Right lobe of liver (tissue), 6 donors: ENCODE measurements at places on chromosomes 13 and 19.

DNA sequence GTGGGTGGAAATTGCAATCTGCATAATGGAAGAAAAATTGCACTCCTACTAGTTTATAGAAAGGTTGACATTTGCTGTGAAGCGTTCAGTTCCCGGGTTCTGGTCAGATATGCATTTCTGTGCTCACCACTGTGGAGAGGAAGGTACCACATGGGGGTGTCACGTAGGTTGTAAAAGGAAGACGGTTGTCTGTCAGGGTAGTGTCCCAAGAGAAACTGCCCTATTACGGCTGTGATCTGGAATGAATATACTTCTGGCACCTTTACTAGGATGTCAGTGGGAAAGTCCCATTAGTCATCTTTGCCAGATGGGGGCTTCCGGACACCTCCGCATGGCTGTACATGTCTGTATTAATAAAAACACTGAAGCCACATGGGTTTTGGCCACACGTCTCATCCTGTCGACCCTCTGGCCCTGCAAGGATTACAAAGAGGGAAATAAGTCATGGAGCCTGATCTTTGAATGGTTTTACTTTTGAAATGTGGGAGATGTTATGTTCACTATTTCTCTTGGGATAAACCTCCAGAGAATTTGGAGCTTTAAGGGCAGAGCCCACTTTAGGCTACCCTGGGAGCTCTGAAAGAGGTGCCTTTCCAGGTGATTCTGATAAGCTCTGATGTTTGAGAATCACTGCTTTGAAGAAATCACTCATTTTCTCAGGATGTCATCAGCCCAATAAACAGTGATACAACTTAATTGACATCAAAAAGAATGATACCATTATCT lies 133.9 kb downstream of the AKAP11 start:
- no peak for DNase-seq

DNA sequence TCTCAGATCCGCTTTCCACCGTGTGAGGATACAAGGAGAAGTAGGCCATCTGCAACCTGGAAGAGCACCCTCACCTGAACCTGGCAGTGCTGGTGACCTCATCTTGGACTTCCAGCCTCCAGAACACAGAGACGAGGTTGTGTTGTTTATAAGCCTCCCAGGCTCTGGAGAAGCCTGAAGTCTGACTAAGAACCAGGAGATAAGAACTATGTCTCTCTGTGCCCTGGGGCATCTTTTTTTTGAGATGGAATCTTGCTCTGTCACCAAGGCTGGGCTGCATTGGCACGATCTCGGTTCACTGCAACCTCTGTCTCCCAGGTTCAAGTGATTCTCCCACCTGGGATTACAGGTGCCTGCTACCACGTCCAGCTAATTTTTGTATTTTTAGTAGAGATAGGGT lies 14.5 kb downstream of the FCGBP start:
- no peak for DNase-seq

GRCh38 chr13:102291587-102292218 lies 110.1 kb downstream of the FGF14 start:
- peak; percentile 63 for DNase-seq

GRCh38 chr19:28492621-28493020 lies 720.3 kb downstream of the UQCRFS1 start:
- DNase-seq: no peak

DNA sequence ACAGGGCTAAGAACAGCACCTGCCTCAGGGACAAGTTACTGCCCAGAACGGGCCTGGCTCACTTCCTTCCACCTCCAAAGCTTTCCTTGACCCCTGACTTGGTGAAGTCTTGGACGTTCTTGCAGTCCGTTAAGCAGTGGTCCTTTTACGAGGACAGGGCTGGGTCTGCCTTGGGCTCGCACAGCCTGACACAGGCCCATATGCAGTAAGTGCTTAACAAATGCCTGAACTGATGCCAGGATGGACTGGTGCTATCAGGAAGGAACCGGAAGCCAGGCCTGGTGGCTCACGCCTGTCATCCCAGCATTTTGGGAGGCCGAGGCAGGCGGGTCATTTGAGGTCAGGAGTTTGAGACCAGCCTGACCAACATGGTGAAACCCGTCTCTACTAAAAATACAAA lies 1.8 kb upstream of the PLK5 start:
- DNase-seq: no peak

DNA sequence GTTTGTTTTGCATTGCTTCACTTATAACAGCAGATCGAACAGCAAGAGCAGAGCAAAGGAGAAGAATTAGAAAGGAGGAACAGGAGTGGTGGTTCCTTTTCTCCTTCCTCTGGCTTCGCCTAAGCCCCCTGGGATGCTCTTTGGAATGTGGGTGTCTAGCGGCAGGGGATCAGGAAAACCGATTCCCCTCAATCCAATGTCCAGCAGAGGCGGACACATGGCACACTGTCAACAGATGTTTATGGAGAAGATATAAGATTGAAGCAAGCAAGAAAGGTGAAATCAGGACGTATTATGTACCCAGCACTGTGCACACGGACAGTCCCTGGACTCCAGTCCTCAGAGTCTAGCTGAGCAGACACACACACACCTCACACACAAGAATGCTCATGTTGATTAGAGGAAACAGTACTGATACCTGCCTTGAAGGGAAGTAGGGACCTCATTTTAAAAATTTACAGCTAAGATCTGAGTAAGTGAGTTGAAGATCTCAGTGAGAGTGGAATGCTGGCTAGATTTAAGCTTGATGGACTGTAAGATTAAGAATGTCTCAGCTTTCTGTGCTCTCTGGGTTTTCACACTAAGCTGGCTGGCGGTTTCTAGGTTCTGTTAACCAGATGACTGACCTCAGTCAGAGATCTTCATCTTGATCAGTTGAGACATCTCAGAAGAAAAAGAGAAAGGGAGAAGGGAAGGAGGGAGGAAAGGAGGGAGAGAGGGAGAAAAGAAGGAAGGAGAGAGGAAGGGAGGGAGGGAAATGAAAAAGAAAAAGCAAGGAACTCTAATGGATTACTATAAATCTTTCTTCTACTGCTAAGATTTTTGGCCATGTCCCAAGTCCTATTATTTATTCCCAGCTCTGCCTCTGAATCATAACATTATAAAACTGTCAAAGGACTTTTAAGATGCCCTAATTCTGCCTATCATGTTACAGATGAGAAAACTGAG lies 44.8 kb downstream of the FLT1 start:
- no peak for DNase-seq

DNA sequence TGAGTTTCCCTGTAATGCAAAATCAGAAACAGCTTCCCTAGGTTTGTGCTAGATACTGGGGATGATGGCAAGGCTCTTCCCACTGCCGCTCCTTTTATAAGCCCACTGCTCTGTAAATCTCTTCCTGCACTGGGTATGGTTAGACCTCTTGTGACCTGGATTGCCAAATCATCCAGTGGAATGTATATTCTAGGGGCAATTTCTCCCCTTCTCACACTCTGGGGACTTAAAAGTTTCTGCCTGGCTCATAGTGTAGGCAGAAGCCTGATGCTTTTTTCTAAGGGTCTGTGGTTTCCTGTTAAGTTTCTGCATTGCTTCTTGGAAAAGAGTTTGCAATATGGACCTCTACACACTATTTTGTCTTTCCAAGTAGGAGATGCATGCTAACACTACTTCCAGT lies 1582.0 kb upstream of the PCDH20 start:
- no peak for DNase-seq

DNA sequence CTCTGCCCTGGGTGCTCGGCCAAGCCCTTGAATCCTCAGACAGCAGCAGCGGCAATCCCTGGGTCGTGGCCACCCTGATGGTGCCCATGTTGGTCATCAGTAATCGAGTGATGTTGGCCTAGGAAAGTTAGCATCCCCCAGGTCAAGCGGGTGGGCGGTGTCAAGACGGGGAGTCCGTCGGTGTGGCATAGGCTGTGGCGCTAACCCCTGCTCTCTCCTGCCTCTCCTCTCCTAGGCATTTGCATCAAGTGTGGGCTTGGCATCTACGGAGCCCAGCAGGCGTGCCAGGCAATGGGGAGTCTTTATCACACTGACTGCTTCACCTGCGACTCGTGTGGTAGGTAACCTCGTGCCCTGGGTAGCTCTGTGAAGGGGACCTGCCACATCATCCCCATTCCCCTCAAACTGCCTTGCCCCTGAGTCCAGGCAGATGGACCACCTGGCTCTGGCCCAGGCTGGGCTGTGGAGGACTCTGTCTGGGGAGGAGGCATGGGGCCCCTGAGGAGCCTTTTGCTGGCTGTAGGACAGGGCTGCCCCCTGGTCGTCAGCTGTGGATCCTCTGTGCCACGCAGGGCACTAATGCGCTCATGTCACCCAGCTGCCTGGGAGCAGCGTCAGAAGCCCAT lies 8.7 kb downstream of the WTIP start:
- peak; percentile 34 for DNase-seq

DNA sequence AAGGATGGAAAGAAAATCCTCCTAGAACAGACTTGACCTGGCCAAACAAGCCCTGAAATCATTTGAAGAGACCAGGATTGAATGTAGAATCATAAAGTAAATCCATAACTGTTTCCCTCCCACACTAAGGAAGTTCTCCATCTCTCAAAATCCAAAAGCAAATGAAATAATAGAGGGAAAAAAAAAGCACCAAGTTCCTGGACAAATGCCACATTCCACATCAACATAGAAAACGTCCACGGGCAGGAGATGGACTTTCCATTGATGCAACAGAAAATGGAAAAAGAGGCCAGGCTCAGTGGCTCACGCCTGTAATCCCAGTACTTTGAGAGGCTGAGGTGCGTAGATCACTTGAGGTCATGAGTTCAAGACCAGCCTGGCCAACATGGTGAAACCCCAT lies 56.2 kb downstream of the INSR start:
- no peak for DNase-seq

DNA sequence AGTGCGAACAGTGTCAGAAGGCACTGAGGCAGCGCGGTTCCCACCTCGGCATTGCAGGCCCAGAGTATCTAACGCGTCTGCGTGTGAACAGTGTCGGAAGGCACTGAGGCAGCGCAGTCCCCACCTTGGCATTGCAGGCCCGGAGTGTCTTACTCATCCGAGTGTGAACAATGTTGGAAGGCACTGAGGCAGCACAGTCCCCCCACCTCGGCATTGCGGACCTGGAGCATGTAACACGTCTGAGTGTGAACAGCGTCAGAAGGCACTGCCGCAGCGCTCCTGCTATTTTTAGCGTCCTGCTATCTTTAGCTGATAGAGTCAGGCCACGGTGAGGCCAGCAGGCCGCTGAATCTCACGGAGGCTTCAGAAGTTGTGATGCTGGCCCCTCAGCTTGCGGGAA lies 39.6 kb downstream of the ATP11A start:
- no peak for DNase-seq

GRCh38 chr13:46340011-46340410 lies 47.0 kb downstream of the RUBCNL start:
- DNase-seq: no peak

DNA sequence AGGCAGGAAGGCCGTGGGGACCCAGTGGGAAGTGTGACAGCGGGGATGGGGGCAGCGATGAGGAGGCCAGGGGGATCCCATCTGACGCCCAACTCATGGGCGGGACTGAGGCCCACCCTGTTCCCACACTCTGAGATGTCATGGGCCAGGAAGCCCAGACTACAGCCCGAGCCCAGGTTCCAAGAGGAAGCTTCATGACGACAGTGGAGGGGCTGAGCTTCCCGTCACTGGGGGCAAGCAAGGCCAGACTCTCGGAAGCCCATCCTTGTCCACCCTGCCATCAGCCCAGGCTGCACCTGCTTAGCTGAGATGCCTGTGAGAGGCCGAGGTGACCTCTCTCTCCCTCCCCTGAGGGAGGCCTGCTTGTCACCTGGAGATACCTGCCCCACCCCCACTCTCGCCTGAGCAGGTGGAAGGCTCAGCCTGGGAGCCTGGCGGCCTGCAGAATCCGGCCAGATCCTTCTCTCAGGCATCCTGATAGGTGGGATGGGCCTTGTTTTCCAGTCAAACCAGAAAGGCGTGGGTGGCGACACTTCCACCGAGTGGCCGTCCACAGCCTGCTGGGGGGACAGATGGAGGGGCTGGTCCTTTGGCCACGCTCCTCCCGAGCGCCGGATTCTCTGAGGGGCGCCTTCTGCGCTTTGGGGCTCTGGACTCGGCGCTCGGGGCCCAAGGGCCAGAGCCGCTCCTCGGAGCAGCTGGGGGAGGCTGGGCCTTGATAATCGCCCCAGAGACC lies 4.8 kb downstream of the ZBTB7A start:
- DNase-seq: peak; percentile 81

GRCh38 chr19:34734537-34735103 lies 577 bp downstream of the ZNF181 start:
- no peak for DNase-seq

DNA sequence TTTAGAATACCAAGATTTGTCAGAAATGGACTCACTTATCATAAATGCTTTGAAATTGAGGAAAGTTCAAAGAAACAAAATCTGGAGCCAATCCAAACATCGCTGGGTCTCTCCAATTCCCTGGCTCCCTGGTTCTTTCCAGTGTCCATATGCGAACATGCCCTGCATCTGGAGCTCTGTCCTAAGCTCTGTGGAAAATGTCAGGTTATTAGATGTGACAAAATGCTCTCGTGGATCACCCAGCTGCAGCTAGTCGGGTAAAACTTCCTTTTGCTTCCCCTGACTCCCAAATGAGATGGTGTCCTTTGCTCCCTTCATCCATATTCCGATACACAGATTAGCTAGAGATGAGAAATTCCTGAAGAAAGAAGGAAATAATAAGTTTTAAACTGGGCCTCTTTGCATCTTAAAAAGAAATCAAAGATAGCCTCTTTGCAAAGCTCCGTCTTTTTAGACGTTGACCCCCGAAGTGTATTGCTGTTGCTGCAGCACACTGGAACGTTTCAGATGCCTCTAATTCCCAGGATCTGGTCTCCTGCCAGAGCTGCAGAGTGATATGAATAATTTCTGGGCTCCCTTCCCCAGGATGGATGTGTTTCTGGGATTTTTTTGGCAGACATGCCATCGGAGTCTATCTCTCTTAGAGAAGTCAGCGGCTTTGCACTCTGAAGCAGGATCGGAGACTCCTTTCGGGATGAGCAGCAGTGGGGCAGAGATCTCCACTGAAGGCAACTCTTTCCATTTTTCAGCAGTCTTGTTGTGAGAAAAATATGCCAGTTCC lies 102.9 kb downstream of the TEX26 start:
- no peak for DNase-seq

- DNase-seq: no peak
These were observed 44.4 kb downstream of the ELF1 start for GRCh38 chr13:40974460-40975407.

DNA sequence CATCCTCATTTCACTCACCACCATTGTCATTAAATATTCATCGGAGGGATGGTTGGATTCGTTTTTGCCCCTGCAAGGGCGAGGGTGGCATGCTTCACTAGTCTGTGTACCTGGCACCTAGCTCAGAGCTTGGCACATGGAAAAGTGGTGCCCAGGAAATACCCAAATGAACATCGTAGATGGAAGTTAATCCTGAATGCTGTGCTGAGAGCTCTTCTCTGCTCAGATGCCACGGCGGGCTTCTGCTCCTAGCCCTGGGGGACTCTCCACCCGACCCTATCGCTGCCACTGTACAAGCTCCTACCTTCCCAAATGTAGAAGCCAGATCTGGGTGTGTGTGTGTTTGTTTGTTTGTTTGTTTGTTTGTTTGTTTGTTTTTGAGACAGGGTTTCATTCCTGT lies 113.0 kb upstream of the ZNF507 start:
- no peak for DNase-seq

GRCh38 chr13:100069278-100069677 lies 19.6 kb upstream of the PCCA start:
- DNase-seq: no peak
